ENCODE measurements at places on chromosomes 1 and 21.

- DNase-seq = no peak
These were observed 46.2 kb downstream of the MACF1 start for GRCh38 chr1:39250460-39251240.

DNA sequence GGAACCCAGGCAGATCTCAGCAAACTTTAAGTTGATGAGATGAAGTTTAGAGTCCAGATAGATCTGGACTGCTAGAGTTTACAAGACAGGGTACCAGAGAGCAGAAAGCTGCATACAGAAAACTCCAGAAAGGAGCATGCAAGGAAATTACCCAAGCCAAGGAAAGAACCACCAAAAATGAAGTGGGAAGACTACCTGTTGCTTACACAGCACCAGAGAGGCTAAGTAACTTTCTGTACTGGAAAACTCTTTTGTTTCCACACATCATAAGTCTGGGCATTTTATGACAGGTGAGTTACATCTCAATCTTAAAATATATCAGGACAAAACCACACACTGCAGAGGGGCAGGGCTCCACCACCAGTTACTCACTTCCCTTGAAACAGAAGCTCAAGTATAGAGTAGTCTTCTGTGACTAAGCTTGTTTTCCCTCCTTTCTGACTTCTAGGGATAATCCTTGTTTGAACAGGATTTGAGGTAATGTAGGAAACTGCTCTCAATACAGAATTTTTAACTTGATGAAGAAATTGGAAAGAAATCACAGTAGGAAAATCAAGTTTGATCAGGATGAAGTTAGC lies 17.4 kb upstream of the GJA9 start:
- DNase-seq = no peak

GRCh38 chr1:231817801-231818200 lies 191.2 kb downstream of the DISC1 start:
- no peak for DNase-seq

DNA sequence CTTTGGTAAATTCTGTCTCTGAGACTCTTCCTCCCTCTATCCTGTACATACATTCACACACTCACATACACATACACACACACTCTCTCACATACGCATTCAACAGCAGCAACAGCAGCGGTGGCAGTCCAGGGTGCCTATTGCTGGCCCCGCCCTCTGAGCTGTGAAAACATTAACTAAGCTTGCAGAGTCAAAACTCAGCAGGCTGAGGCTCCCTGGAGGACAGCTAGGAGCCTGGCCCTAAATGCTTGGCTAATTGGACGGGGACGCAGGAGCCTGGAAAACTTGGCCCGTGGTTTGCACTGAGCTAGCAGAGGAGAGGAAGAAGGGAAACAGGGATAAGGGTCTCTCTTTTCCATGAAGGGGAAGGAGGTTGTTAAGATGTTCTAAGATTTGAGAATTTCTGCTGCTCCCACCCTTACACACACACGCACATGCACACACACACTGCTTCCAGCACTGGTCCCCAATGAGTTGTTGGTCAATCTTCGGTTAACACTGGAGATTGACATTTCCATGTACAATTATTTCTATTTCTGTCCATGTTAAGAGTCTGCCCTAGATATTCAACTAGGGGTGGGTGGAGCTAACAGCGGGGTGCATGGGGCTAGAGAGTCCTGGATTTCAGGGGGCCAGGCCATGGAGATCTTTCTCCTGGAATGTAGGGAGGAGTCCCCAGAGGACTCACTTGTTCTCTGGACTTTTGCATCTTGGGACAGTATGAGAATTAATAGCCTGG lies 94.2 kb downstream of the PLXNA2 start:
- DNase-seq = no peak

GRCh38 chr1:87108814-87109411 lies 194.5 kb downstream of the HS2ST1 start:
- no peak for DNase-seq

GRCh38 chr1:214331827-214332423 lies 51.0 kb downstream of the SMYD2 start:
- peak; percentile 28 for DNase-seq
